ENCODE measurements at places on chromosomes 1 and 21.

DNA sequence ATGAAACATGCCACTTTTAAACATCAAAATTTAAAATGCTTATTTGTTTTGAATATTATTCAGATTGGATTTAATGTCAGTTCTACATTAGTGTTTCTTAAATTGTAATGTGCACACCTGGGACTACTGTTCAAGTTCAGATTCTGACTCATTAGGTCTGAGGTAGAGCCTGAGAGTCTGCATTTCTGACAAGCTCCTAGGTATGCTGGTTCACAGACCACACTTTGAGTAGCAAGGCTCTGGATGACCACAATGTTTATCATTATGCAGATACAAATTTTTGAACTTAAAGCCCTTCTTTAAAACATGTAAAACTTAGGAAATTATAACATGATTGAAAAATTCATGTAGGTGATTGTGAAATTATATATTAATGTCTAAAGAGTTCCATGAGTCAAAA is 40.2 kb downstream of the TTLL7 start:
- no peak for DNase-seq

DNA sequence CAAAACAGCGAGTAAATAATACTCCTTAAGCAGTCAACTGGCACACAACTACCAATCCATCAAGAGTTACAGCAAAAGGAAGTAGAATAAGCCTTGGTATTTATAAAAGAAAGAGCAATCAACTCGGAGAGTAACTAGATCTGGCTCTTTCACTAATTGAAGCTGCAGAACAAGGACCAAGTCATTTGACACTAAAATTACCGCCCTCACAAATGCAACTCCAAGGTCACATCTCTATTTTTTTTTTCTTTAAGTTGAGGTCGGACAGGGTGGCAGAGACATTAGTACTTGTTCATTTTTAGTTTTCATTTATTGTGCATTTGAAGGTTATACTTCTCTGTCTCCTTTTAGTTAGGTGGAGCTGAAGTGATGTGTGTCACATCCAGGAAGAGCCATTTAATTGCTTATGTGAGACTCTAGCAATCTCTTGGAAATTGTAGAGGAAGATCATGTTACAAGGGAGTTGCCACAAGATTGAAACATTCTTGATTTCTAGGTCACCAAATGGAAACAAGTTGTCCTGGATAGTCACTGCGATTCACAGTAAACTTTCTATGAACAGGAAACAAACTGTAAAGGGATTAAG is 138.1 kb upstream of the ADAMTS5 start:
- DNase-seq = no peak

DNA sequence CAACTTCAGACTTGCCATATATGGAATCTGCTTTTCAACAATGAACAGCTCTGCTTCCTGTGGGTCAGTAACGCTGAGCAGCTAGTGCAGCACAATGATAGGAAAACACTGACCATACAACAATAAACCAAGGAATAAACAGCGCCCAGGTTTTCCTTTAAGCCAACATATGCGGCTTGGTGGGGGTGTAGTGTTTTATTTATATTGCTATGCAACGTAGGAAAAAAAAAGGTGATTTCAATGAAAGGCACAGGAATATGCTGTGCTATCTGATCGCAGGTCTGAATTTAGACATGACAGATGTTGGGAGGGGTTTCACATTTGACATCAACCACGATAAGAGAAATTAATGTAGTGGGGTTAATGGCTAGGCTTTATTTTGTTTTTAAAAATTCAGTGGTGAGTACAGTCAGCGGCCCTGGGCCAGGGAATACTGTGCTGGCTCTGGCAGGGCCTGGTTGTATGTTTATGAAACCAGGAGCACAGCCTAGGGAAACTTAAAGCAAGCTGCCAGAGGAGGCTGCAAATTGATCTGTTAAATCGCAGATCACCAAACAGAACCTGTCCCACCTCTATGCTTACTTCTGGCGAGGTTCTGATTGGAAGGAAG is 4.3 kb downstream of the TSPAN2 start:
- DNase-seq = no peak

DNA sequence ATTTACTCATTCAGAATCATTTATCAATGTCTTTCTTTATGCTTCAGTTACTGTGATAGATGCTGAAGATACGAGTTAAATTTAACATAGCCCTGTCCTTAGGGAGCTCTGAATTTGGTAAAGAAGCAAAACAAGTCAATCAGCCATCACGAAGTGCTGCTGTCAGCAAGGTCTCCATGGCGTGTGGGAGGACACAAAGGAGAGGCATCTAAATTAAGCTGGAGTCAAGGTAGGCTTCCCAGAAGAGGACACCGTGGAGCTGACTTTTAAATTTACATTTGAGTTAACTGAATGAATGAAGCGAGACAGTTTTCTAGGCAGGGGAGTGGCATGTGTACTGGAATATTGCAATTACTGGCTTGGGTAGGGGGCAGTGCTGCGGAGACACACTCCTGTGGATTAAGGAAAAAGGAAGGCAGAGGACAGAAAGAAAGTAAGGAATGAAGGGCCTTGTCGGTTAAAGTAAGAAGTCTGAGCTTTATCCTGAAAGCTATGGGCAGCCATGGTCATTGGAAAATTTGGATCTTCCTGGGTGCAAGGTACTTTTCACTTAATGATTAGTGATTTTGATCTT is 41.3 kb upstream of the C1orf87 start:
- no peak for DNase-seq

- DNase-seq = no peak
Observed at GRCh38 chr1:18948048-18948912, 8.2 kb downstream of the IFFO2 start.

GRCh38 chr1:184260382-184260781 is 126.4 kb upstream of the C1orf21 start:
- DNase-seq = no peak

GRCh38 chr1:84083307-84083706 is 60.8 kb upstream of the PRKACB start:
- DNase-seq = no peak

GRCh38 chr1:34701326-34702060 is 53.4 kb upstream of the GJB5 start:
- no peak for DNase-seq

GRCh38 chr1:63817152-63817667 is 43.4 kb downstream of the ROR1 start:
- no peak for DNase-seq

DNA sequence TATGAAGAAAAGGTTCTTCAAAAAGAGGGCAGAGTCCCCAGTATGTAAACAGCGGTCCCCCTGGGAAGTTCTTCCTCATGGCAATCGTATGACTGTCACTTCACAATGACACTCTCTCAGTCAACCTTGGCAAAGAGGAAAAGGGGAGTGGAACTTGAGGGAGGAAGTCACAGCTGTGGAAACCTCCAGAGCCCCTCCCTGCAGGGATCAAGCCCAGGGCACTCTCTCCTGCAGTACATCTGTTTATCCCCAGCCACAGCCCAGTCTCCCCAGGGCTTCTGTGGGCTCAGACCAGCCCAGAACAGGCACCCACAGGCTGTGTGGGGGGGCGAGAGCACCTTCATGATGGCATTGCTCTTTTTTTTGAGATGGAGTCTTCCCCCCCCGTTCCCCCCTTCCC is 2.0 kb downstream of the ATP13A2 start:
- no peak for DNase-seq

GRCh38 chr1:54488065-54488750 is 59.8 kb upstream of the ACOT11 start:
- peak; percentile 73 for DNase-seq

DNA sequence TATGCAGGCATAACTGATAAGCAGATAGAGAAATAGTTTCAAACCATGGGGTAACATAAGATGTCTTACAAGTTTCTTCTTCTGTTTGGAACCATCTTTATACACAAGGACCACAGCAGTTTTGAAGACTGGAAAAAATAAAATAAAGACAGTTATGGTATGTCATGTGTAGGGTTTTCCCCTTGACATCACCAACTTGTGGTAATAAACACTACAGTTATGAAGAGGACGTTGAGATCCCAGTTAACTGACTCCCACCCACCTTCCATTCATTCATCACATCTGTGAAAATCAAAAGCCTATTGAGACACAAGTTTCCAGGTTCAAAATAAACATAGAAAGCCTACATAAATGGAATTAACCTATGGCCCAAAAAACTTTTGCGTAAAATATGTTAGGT is 92.5 kb upstream of the KRTAP19-8 start:
- DNase-seq = no peak

DNA sequence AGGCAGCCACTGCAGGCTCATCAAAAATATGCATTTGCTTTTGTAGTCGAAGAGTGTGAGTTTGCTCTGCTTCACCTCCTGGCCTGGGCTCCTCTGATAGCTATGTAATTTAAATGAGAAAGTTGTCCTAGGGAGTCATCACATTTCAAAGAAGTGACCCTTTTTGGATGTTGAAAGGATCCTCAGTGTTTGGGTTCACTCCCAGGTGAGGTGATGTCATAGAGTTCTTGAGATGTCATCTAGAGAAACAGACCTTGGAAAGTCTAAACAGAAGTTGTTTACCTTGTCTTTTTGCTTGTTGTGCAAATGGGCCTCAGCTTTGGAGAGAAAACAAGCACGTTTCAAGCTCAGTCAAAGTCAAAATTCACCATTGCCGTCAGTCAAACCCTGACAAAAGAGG is 92.0 kb upstream of the BARHL2 start:
- DNase-seq = no peak

DNA sequence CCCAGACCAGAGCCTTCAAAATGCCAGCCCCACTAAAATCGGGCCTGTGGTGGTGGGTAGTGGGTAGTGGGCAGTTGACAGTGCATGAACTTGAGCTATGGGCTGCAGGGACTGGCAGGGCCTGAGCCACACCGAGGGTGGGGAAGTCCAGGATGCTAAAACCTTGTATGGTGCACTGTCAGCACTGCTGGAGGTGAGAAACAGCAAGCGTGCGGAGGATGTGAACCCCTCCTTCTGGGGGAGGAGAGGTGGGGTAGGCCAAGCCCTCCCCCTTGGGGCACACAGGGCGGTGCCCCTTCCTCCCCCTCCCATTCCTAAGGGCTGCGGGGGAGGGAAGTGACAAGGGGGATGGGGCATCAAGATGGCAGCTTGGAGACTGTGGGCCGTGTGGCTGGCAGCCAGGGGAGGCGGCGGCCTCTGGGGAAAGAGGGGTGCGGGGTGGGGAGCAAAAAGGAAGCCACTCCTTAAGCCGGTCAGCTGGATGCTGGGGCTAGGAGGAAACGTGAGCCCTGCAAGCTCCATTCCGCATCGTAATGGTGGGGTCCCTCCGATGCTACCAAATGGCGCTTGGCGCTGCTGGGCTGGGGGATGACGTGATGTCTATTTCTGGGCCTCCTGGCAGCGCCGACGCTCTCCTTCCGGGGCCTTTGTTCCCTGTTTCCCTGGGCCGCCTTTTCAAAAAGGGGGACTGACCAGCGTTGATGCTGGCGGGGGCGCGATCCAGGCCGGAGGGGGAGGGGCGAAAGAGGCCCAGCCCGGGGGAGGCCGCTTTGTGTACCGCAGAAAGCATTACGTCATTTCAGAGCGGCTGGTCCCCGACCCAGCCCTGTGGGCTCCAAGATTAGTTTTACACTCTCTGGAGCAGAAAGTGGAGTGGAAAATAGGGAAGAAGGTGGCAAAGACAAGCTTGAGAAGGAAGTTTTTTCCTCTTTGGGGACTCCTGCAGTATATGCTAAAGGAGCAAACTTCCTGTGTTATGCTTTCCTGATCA is 809 bp downstream of the SYT11 start:
- no peak for DNase-seq

- no peak for DNase-seq
Observed at GRCh38 chr21:36321325-36322082, 1.5 kb downstream of the MORC3 start.

- DNase-seq = no peak
Observed at GRCh38 chr1:109111386-109112055, 2.4 kb upstream of the ELAPOR1 start.

DNA sequence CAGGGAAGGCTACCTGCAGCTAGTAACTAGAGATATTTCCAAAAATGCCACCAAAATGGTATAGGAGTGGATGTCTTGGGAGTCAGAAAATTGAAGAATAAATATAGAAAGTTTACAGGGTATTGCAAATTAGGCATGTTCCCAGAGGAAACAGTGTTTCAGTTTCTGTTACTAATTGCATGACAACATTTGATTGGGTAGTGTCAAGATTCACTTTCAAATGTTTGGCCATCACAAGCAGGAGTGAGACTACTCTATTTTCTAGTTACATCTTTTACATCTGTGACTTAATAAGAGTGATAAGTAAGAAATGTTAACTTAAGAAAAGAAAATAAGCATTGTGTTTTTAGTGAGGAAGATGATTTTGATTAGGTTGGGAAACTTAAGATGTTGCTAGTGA is 30.2 kb downstream of the AMY1C start:
- no peak for DNase-seq

DNA sequence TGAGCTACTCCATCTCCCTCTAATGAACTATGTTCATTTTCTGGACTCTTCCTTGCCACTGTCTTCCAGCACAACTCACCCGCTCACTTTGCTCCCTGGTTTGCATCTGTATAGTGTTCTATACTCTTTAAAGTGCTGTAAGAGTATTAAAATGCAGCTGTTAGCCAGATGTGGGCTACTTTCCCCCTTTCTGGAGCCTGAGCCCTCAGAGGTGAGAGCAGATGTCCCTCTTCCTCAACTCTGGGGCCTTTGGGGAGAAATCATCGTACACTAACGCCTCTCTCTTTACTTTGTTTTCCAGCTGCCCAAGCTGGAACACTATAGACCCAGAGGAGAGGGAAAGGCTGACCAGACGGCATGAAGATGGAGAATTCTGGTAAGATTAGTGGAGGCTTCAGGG is 39.4 kb downstream of the CAPN2 start:
- no peak for DNase-seq

- DNase-seq = no peak
Observed at GRCh38 chr1:31723828-31724359, 20.1 kb upstream of the COL16A1 start.

GRCh38 chr1:229509576-229509975 is 1.4 kb upstream of the NUP133 start:
- DNase-seq = no peak

DNA sequence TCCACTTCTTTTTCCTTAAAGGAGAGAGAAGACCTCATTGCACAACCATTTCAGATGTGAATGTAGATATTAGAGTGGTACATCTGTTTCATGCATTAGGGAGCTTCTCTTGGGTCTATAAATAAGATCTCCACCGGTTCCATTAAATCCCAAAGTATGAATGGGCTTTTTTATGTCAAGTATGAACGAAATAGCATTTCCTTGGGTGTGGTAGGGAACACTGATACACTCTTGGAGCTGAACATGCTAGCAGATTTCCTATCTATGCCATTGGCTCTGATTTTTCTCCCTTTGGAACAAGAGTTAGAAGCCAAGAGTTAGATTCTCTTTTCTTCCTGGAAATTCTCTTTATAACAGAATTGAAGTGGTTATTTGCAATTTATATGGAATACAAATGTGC is 245.6 kb upstream of the ADAMTS5 start:
- DNase-seq = no peak

DNA sequence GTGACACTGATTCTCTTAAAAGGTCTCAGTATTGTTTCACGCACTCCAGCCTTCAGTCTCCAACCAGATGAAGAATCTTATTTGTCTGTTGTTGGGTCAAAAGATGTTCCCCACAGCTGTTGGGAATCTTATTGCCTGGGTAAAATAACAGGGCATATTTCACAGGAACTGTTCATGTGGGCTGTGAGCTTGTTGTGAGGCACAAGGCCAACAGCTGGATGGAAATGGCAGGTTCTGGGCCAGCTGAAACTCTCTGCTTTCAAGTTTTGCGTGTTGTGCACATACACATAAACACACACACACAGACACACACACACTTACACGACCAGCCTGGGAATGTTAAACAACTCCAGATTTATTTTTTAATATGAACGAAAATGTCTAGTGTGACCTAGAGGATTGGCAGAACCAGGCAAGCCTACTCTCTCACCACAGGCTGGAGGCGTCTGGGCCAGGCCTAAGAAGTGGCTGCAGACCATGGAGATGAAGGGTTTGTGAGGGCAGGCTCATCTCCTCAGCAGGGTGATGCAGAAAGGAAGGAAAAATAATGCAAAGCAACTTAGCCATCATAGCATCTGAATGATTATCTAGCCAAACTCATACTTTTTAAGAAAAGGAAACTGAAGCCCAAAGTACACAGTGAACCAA is 357.0 kb downstream of the TTLL7 start:
- no peak for DNase-seq

All from HCT116 (cell line).